GM13977 (cell line): ENCODE measurements at places on chromosomes 5 and 9.

GRCh38 chr9:81397481-81398381 is 291.6 kb downstream of the TLE1 start:
- no peak for DNase-seq

- DNase-seq, result no peak
Observed at GRCh38 chr5:171537070-171537849, 117.8 kb downstream of the FGF18 start.

- DNase-seq, result no peak
Observed at GRCh38 chr5:108884736-108885135, 137.0 kb downstream of the FER start.

- DNase-seq, result no peak
Observed at GRCh38 chr9:27278374-27278773, 18.6 kb downstream of the EQTN start.

- no peak for DNase-seq
Observed at GRCh38 chr9:84758817-84759216, 89.3 kb downstream of the NTRK2 start.

GRCh38 chr5:2013301-2014057 is 130.8 kb upstream of the IRX4 start:
- no peak for DNase-seq
